Aorta (tissue), 5 donors: ENCODE measurements at places on chromosomes 2 and 18. TPM values are rescaled to one million over a fixed set of nuclear protein-coding genes. Genes with fewer than 3 reads are reported as not detected.

- DNase-seq = no peak
Observed at GRCh38 chr2:102317715-102318114, 6.4 kb downstream of the IL1RL1 start.

DNA sequence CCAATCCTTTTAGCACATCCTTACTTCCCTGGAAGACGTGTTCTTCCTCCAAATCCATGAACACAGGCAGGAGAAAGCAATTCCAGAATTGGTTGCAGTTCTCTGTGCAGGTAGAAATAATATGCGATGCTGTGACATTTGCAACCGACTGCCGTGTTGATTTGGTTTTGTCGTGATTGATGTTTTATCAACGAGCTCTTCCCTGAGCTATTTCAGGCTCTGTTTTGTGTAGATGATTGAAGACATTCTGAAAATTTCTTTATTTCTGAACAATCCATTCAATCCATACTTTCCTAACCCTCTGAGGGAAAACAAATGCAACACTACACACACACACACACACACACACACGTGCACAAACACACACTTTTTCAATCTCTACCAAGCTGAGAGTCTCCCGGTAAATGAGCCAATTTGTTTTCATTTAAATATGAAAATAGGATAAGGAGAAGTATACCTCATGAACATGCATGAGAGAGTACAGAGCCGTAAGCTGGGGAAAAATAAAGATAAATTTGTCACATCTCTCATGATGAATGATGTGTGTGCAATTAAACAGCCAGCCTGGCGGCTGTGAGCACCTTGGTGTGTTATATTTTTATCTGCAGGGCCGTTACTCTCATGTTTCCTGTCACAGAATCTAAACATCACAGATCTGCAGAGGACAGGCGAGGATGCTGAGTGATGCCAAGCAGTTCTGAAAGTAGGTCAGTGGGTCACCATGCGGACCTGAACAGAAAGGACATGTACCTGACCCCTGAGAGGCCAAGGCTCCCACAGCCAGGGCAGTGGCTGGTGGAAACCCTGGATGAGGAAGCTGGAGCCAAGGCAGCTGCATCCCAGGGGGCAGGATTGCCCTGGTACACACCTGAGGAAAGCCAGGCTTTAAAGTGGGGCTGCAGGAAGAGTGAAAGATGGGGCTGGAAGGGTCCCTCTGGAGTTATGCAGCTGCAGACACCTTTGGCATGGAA is 64.8 kb downstream of the PDCL3 start:
- DNase-seq = no peak

DNA sequence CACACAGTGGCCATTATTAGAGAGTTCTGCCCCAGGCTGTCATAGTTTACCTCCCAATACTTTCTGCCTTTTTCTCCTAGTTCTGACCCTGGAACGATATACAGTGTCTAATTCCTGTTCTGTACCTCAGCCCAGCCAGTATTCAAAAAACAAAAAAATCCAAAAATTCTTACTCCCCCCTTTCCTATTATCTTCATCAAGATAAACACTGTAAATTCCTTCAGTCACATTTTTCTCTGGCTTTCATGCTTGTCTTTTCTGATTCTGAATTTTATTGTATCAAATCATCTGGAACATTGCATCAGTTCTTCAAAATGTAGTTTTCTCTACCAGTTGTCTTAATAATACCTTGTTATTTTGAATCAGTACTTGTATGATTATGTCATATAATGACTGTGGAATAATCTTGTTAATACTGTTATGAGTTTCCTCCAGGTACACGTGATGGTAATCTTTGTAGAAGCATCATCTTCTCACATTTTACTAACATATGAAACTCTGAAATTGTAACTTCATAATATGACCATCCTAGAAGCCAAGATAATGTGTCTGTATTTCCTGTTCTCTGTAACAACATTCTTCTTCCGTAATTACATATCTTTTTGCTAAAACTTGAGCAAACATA is 79.0 kb upstream of the NOSTRIN start:
- no peak for DNase-seq

GRCh38 chr18:67023059-67023458 is 419.2 kb upstream of the CDH19 start:
- DNase-seq = no peak

DNA sequence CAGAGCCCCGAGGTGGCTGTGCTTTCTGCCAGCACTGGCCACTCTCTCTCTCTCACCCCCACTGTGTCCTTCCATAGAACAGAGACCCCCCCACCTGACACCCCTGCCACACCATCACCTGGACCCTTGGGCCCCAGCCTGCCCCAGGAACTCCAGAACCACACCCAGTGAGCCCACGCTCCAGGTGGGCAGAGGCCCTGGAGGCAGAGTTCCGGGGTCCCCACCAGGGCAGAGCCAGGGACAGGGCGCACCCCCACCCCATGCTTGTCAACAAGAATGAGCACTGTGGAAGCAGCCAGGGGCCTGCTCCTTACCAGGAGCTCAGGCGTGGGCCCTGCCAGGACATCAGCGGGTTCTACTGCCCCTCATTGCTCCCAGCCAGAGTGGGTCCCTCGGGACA is 14.6 kb downstream of the PASK start:
- DNase-seq = no peak

DNA sequence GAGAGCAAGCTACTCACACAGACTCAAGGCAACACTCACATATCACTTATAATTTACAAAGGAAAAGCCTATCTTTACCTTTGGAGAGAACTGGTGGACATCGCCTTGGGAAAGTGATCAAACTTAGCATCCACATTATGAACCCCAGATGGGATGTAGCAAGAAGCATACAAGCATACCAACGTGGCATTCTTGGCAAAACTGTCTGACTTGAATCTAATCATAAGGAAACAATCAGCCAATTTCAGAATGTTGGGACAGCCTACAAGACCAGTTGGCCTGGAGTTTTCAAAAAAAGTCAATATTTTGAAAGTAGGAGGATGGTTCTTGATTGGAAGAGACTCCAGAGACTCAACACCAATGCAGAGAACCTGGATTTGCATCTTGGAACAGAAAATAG is 79.1 kb upstream of the PMAIP1 start:
- DNase-seq = no peak

- no peak for DNase-seq
Observed at GRCh38 chr2:196464311-196464710, 175.2 kb upstream of the CCDC150 start.

DNA sequence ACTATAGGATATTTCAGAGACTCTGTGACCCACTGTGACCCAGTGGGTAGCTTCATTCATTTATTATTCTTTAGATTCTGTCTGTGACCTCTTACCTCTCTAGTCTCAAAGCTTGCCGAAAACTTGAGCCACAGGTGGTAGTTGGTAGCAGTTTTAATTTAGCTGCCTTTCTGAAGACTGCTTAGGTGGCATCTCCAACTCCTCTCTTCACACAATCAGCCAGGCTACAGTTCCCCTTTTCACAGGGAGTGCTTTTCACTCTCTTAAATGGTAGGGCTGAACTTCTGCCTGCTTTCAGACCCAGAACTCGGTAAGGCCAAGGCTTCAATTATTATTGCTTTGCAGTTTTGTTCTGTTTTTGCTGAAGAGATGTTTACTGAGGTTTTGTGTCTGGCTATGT is 349.6 kb downstream of the ARL6IP6 start:
- DNase-seq = no peak

DNA sequence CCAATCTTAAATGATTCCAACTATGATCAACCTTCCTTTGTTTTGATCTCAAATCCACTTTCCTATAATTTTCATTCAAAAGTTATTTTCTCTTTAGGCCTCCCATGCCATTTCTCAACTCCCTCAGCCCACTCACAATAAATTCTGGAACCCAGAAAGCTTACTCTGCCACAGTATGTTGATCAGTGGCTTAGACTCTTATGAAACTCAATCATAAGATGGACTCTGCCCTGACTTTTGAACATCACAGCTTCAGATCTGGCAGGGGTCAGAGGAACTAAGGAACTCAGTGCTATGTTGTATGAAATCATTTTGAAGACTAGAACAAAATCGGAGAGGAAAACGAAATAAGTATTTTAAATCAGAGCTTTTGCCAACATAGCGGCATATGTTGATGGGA is 59.8 kb upstream of the LGALSL start:
- no peak for DNase-seq

GRCh38 chr2:68916226-68916625 is 36.5 kb downstream of the GKN2 start:
- no peak for DNase-seq

DNA sequence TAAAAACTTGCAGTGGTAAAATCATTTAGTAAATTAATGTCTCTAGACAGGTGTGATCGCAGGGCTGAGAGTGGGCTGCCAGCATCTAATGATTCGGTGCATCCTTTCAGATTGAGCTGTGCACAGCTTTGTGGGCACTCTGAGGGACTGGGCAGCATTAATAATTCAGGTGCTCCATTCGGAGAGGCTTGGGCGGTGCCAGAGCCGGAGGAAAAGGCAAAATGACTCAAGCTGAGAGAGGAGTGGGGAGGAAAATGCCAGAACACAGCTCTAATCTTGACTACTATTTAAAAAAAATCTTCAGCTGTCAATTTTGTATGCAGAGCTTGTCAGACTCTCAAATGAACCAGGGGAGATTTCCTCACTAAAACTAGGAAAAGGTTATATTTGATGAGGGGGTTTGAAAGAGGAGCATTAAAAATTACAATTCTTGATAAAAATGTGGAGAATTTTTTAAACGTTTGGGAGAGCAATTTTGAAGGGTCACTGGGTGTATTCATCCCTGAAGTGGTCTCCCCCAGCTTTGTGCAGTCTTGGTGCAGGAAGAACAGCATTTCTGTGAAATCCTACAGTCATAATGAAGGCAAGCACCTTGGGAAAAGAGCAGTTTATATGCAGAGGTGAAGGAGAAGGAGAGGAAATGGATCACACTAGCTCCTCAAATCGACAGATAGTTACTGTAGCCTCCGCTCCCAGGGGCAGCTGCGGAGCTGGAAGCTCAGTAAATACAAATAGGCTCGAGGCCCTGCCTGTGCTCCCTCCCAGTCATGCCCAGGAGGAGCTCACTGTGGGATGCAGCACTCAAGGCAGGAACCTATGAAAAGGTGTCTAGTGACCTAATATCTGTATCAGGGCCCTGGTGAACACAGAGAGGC is 535.4 kb upstream of the RAB6C start:
- no peak for DNase-seq

DNA sequence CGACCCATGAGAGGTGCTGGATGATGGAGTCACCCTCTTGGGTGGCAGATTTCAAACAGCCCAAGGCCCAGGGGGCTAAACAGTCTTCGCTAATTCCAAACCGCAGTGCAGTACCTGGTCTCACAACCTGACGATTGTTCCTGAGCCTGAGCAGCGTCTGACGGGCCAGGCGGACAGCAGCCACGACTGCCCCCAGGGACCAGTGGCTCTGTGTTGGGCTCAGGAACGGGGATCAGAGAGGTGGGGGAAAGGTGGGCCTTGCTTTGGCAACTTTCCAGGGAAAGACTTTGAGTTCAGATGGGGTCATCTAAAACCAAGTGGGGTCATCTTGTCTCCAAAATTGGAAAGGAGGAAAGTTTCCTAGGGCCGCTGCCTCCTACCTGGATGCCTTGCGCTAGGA is 492 bp downstream of the COLEC11 start:
- no peak for DNase-seq

DNA sequence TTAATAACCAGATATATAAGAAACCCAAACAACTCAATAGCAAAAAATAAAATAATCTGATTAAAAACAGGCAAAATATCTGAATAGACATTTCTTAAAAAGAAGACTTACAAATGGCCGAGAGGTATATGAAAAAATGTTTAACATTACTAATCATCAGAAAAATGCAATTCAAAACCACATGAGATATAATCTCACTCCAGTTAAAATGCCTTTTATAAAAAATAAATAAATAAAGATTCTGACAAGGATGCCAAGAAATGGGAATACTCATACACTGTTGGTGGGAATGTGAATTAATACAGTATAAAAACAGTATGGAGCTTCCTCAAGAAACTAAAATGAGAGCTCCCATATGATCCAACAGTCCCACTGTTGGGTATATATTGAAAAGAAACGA is 33.9 kb upstream of the BMP10 start:
- DNase-seq = no peak

- peak; percentile 8 for DNase-seq
Observed at GRCh38 chr2:130827502-130828251, 9.0 kb upstream of the ARHGEF4 start.

DNA sequence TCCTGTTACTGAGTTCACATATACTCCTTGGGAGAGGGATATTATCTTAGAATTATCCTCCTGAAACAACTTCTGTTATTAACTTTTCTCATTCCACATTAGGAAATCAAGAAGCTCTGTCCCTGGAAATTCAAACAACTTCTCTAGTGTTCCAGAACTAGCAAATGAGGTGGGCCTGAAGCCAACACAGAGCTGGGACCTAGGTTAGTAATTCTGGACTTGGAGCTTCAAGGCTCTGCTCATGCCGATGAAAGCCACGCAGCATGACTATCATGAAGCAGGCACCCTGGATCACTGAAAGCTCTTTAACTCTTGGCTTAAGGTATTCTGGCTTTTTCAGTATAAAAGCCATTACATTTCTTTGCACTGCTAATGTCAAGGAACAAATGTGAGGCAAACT is 242.7 kb downstream of the TGIF1 start:
- no peak for DNase-seq

- DNase-seq = no peak
Observed at GRCh38 chr2:237742614-237743013, 56.0 kb upstream of the RBM44 start.

GRCh38 chr2:9630736-9631552 is at the start of gene YWHAQ:
YWHAQ (minus strand) TSS chr2:9630997; CDS start chr2:9630452, 545 bp downstream.
- peak; percentile 99 for DNase-seq

DNA sequence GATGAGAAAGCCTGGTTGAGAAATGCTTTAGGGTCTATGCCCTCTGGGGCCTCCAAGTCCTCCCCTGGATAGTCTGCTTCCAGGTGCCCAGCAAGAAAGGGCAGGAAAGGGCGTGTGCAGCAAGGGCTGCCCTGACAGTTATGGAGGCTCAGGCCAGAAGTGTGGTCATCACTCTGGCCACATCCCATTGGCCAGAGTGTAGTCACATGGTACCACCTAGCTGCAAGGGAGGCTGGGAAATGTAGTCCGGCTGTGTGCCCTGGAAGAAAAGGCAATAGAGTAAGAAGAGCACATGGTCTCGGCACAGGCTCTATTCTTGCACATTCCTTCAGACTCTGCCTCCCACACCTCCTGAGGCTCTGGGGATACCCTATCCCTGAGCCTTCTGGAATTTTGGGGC is 35.7 kb downstream of the ODC1 start:
- no peak for DNase-seq

- DNase-seq = no peak
Observed at GRCh38 chr2:40004336-40004735, 225.3 kb upstream of the THUMPD2 start.

GRCh38 chr2:72924353-72925240 is 7.3 kb downstream of the EMX1 start:
- no peak for DNase-seq

GRCh38 chr2:54673501-54673998 is 49.9 kb upstream of the EML6 start:
- DNase-seq = peak; percentile 85

Gene PSMA8
- total RNA-seq = not detected

Gene CDH19
- total RNA-seq = 9.6 TPM

Gene SNORC
- 2.5 TPM for total RNA-seq

Gene QPCT
- 4.0 TPM for total RNA-seq

Gene CCDC142
- 16.1 TPM for total RNA-seq

Gene PLGLB2
- total RNA-seq = 0.62 TPM

Gene ASIC4
- total RNA-seq = 0.29 TPM

Gene DAPL1
- not detected for total RNA-seq
